ENCODE measurements at places on chromosomes 2 and 18.

DNA sequence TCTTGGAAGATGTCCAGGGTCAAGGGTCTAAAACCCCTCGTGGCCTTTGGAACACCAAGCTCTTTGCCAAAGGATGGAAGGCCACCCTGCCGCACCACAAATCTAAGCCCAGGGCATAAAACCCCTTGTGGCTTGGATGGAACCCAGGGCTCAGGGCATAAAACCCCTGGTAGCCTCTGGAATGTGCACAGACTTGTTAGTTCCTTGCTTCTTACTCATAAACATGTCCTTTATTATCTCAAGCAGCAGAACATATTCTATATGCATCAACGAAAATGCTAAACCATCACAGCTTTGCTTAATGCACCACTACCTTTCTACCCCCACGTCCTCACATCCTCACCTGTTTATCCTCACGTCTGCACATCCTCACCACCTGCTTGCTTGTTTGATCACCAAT is 998.0 kb downstream of the DSC3 start:
- no peak for DNase-seq

DNA sequence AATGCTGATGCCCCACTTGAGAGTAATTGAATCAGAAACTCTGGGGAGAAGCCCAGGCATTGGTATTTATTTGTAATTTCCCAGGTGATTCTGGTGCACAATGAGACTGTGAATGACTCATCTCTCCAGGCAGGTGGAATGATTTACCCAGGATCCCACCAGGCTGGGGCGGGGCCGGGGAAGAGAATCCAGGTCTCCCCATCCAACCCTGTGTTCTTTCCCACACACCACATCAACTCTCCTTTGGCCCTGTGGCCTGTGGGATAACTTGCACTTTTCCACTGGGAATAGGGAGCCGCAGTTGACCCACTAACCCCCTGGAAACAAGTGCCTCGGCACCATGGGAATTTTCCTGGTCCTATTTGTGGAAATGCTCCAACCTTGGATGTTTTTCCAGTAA is 409.8 kb downstream of the ZNF521 start:
- no peak for DNase-seq

DNA sequence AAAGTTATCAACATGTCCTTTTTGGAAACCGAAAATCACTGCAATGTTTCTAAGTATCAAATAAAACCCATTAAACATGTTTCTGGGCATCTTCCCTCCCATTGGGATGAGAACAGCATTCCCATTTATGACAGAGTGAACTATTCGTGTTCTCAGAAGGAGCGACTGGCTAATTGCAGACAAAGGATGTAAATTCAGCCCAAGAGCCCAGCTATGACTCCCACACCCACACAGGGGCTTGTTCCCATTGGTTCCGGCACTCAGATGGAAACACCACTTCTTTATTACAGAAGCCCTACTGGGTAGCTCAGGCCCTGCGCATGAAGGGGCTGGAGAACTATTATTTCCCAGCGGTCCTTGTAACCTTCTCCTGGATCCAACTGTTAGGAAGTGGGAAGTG is 16.6 kb upstream of the NPAS2 start:
- no peak for DNase-seq

DNA sequence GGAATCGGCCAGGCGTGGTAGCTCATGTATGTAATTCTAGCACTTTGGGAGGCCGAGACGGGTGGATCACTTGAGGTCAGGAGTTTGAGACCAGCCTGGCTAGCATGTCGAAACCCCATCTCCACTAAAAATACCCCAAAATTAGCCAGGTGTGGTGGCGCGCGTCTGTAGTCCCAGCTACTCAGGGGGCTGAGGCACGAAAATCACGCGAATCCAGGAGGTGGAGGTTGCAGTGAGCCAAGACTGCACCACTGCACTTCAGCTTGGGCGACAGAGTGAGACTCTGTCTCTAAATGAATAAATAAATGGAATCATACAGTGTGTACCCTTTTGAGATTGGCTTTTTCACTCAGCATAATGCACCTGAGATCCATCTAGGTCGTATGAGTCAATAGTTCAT is 19.4 kb upstream of the TTC39C start:
- DNase-seq = no peak

DNA sequence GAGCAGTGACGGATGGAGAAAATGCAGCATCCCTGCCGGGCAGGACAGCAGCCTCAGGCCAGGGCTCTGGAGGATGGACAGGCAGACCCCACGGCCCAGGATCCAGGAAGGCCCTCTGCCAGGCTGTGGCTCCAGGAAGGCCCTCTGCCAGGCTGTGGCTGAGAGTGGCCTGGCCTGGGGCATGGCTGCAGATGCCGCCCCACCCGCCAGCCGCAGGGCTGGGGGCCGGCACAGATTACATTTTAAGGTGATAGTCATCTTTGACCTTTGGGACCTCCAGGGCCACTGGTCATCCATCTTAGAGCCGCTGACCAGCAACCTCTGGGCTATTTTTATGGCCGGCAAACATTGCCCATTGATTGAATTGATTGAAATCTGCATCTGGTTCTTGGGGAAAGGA is 98.0 kb upstream of the BOD1L2 start:
- DNase-seq = no peak

DNA sequence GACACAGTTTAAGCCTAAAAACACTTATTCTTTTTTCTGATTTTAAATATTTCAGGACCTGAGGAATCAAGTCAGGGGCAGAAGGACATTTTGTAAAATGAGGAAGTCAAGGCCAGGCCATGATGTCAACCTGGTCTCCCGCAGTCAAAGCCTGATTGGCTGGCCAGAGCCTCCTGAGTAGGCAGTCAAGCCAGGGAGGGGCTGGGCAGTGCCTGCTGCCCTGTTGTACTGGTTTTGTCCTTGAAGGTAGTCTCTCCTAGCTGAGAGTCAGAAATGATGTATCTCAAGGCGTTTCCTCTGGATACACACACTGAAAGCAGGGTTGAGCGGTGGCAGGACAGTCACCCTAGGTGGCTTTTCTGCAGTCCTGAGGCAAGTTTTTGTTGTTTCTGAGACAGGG is 19.8 kb downstream of the CCT7 start:
- DNase-seq = no peak

- DNase-seq = no peak
Observed at GRCh38 chr2:100483895-100484294, 13.6 kb downstream of the NMS start.

DNA sequence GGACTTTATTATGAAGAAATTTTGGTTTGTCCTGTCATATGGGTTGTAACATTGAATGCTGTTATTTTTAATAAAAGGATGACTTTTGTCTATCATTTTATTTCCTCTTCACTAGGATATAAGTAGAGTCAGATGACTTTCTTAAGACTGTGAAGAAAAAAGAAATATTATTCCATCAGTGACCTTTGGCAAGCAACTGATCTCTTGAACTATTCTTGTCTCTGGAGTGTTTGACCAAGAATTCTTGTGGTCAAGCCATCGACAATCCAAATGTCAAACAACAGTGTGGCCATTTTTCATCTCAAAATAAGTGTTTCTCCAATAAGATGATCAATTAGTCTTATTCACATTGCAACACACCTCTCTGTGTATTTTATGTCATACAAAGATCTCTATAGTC is 24.9 kb downstream of the HOXD1 start:
- no peak for DNase-seq

DNA sequence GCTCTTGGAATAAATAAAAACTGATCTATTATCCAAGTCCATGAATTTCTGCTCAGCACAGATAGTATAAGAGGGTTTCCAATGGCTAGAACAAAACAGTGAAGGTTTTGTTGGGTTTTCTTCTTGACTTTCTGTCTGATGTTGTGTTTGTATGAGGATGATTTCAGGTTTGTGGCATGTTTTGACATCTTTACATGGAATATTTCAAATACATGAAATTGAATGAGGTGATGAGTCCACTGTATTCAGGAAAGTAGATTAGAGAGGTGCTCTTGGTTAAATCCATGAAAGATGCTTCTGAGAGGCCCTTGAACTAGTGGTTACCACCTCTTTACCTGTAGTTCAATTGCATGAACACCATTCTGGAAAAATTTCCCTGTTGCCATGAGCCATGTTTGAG is 84.3 kb downstream of the RAPGEF4 start:
- DNase-seq = no peak

DNA sequence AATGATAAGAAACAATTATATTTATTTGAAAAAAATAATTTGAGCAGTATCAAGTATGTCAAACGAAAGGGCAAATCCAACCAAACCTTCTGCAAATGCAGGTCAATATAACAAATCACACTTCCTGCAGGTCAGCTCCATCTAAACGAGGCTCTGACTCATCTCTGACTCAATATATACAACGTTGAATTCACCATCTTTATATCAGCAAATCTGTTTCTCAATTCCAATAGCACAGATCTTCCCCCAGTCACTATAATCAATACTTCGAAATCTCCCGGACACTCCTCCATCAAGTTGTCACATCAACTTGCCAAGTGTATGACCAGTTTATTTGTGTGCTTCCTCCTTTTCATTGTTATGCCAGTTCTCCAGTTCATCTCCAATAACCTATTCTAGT is 388.9 kb downstream of the ZEB2 start:
- DNase-seq = no peak

GRCh38 chr2:30511122-30512083 is 64.4 kb downstream of the LCLAT1 start:
- DNase-seq = peak; percentile 55

- no peak for DNase-seq
Observed at GRCh38 chr2:39107156-39107555, 13.7 kb downstream of the SOS1 start.

GRCh38 chr2:222592176-222592575 is 63.7 kb downstream of the FARSB start:
- DNase-seq = no peak

GRCh38 chr18:38602341-38602740 is 1036.7 kb upstream of the CELF4 start:
- no peak for DNase-seq

- no peak for DNase-seq
Observed at GRCh38 chr2:74017223-74017622, 32.5 kb downstream of the TET3 start.

DNA sequence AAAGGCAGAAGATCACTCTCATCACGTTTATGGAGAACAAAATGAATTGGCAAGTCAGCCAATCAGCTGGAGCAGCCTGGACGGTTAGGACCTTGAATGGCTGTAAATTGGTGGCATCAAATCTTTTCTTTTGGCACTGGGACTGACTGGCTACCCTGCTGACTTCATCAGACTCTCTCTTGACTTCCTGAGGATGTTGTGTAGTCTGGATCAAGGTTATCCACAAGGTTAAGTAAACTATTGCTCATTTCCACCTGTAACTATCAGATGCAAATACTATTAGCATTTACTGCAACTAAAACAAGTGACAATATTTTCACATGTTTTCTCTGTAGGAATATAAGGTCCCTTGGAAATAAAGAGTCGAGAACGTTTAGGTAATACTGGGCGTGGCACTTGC is 134.3 kb upstream of the RASGRP3 start:
- no peak for DNase-seq

DNA sequence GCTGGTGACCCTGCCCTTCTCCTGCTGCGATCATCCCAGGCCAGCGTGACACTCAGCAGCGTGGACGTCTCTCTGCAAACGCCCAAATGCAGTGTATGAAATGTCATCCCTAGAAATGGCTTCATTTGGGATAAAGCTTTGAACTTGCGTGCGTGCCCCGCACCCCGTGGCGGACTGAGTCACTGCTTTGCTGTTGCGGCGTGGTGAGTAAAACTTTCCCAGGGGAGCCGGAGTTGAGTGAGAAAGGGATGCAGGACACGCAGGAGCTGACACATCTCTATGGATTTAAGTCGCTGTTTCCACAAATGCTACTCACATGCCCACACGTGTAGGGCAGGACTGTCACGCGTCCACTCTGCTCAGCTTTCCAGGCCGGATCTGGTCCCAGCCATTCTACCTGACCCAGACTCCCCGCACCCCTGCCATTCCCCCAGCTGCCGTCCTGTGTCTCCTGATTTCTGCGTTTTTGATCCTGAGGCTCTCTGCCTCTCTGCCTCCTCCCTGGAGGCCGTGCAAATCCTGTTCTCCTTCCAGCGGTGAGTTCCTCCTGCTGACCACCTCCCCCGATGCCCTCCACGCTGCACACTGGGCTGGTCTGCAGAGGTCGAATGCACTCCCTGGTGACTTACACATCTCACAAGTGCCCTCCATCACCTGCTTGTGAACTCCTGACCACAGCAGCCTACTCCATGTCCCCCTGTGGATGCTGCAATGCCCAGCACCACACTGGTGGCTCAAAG is 88.9 kb downstream of the MBP start:
- DNase-seq = no peak

GRCh38 chr2:735670-736218 is 58.5 kb upstream of the TMEM18 start:
- DNase-seq = no peak

DNA sequence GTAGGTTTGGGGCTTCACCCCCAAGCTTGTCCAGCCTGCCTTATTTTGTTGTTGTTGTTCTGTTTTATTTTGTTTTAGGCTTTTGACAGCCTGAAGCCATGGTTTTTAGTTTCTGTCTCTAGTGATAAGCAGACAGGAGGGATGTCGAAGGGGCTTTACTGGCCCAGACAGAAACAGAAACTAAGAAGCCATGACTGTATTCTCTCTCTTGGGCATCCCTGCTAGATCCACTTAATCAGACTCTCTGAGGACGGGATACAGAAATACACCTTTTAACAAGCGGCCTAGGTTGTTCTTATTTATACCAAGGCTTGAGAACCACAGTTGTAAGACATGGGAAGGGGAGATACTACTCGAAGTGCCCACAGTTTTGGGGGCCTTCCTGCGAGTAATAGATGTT is 330.9 kb downstream of the SLC8A1 start:
- DNase-seq = no peak

DNA sequence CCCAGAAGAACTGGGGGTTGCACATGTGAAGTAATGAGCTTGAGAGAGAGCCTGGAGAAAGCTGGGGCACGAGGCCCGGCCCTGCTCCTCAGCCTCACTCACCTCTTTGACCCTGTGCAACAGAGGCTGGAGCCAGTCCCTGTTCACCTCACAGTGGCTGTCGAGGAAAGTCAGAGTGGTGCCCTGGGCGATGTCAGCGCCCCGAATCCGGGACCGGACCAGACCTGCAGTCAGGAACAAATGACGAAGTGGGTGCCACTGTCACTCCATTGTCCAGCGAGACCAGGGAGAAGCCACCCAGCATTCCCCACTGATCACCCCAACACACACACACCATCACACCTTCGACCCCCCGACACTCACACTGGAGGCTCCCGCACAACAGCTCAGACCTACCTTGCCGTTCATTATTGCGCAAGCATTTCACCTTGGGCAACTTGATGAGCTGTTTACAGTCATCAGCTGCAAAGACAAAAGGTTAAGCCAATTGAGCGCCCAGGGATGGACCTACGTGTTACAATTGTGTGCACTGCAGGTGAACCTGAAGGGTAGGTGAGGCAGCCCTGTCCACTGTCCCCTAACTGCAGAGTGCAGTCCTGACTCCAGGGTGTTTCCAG is 148.4 kb upstream of the CAPN13 start:
- DNase-seq = no peak

DNA sequence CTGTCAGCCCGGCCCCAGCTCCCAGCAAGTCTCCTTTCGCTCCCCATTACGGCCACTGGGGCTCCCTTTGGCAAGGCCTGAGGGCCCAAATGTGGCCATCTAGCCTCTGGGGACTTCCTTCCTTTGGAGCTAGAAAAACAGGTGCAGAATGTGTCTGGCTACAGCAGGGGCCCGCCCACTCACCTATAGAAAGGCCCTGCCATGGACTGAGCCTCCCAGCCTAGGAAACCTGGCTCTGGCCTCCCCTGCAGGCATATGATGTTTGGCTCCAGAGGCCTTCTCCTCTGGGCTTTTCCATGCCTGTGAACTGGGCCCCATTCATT is 55.3 kb upstream of the ALPP start:
- DNase-seq = no peak

- no peak for DNase-seq
Observed at GRCh38 chr18:11572201-11572600, 37.2 kb upstream of the SLC35G4 start.

GRCh38 chr18:26746826-26747475 is 118.6 kb downstream of the AQP4 start:
- no peak for DNase-seq
